ENCODE measurements at places on chromosomes 11 and 22.

GRCh38 chr22:31956360-31956759, 12.0 kb downstream of the YWHAH start:
- no peak for DNase-seq

- DNase-seq: no peak
These were observed 90.3 kb downstream of the RPL27A start for GRCh38 chr11:8772571-8773519.

GRCh38 chr11:66543263-66544107, 2.4 kb downstream of the ZDHHC24 start:
- peak; percentile 70 for DNase-seq

DNA sequence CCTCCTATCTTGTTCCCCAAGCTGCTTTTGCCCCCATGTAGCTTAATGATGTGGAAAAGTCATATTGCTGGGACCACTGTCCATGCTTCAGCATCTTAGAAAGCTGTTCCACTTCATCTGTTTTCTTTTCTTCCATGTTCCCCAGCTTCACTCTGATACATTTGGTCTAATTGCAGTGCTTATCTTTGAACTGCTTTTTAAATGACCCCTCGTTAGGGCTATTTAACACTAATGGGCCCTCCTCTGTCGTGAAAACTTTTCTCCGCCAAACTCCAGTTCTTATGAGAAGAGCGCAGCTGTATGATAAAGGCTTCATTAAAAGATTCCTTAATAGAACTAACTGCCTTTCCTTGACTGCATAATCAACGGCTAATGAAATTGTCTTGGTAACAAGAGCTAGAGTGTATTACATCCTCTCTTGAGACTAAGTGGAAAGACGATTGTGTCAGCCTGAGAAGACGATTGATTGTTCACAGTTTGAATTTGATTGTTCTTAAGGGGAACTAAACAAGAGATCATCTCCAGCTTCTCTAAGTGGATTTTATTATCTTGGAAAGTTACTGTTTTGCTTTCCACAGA, 165.0 kb upstream of the MTNR1B start:
- DNase-seq: no peak

- no peak for DNase-seq
These were observed 8.1 kb downstream of the IGSF9B start for GRCh38 chr11:133948711-133949110.

DNA sequence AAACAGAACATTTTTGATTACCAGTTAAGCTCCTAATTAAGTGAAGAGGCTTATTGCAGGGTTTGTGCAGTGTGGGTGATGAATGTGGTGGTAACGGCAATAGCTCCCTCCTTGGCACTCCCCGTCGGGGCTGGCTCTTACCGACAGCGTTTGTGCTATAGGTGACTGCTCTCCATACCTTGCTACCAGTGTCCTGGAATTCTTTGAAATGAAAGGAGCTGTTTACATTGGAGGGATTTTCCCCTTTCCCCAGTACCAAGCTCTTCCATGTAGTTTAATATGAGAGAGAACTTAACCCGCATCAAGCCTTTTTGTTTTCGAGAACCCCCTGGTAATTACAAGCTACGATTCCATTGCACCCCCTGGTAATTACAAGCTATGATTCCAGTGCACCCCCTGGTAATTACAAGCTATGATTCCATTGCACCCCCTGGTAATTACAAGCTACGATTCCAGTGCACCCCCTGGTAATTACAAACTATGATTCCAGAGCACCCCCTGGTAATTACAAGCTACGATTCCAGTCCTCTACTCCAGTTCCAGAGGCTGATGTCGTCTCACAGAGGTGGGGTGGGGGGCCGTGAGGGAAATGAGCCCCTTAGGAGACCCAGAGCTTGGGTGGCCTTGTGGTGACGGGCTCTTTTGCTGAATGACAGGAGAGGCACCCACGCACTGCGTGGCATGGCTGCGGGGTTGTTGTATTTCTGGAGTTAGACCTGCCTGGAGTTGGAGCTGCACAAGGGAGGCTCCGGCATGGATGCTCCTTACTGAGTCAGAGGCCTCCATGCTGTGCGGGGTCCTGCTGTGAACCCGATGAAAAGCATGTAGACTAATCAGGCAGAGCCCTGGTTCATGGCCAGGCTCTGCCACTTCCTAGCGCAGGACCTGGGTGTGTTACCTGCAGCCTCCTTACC, 205.3 kb downstream of the TBC1D22A start:
- DNase-seq: no peak

- DNase-seq: no peak
These were observed 4.5 kb downstream of the CPT1B start for GRCh38 chr22:50573491-50574382.

DNA sequence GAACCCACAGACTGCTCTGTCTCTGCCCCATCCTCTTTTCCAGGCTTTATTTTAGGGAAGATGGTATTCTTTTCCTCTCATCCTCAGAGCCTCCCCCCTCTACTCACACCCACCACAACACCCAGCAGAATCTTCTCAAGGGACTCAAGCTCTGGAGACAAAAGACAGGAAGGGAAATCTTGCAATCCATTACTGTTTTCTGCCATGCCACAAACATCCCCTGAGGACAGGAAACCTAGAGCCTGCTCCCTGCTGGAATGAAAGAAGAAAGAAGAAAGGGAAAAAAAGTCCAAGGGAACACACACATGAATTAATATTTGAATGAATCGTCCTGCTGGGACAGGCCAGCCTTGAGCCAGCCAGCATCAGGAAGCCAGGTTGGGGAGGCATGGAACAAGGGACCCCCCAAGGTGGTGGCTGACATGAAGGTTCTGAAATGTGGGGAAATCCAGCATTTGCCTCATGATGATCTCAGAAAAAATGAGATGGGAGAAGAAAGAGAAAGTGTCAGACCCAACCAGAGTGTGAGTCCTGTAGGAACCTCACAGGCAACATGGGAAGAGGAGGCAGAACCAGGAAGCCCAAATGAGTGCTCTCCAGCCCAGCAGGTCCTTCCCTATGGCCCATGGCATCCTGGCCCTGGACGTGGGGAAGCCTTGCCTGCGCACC, 34.0 kb downstream of the SLCO2B1 start:
- no peak for DNase-seq

GRCh38 chr11:104946907-104947306, 21.5 kb downstream of the CASP4 start:
- DNase-seq: no peak

All from nephron progenitor cell (in vitro differentiated cells).